Gastroesophageal sphincter (tissue), 4 donors: ENCODE measurements at places on chromosomes 16 and 17. TPM values are rescaled to one million over a fixed set of nuclear protein-coding genes. Genes with fewer than 3 reads are reported as not detected.

- no peak for ATAC-seq
These were observed 13.8 kb upstream of the APPBP2 start for GRCh38 chr17:60539807-60540206.

ACD gene
- 20.9 TPM for total RNA-seq

CEP295NL gene
- total RNA-seq = 4.0 TPM

- no peak for ATAC-seq
These were observed 4.3 kb upstream of the STAT5A start for GRCh38 chr17:42284024-42284369.

BIRC5 gene
- total RNA-seq = 0.27 TPM

DNA sequence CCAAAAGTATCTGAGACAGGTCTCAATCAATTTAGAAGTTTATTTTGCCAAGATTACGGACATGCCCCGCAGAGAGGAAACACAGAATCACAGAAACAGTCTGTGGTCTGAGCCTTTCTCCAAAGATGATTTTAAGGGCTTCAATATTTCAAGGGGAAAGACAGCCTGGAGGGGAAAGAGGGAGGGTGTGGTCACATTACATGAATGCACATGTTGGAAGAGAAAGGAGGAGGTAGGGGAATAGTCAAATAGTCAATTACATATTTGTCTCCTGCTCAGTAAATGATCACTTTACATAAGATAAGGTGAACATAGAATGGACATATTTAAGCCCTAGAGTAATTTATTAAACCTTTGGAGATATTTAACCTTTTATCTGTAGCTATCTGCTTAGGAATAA lies 12.3 kb downstream of the UNC45B start:
- ATAC-seq = no peak

- no peak for ATAC-seq
These were observed 48.5 kb upstream of the CCL2 start for GRCh38 chr17:34206569-34206968.

GRCh38 chr16:2232094-2232990 lies 3.9 kb upstream of the DNASE1L2 start:
- ATAC-seq = no peak

GRCh38 chr16:81004646-81005353 lies 1.9 kb downstream of the CMC2 start:
- ATAC-seq = no peak

IRF8 gene
- total RNA-seq = 13.7 TPM
